ENCODE measurements at places on chromosomes 11 and 22.
A peak's percentile ranks its signal among the peaks of the same experiment; 100 is the strongest.

- no peak for DNase-seq
These were observed 463.1 kb upstream of the FAT3 start for GRCh38 chr11:91761406-91762025.

DNA sequence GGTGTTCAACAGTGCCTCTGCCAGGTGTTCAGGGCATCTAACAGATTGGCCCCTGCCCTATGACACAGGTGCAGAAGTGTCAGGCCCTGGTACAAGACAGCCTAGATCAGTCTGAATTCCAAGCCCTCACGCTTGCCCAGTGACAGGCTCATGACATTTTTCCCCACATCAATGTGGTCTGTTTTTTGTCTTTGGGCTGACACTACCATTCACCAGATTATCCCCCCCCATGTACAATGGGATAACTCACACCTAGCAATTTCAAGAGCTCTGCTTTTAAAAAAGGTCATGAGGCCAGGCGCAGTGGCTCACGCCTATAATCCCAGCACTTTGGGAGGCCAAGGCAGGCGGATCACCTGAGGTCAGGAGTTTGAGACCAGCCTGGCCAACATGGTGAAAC lies 155.5 kb upstream of the PITPNB start:
- no peak for DNase-seq

DNA sequence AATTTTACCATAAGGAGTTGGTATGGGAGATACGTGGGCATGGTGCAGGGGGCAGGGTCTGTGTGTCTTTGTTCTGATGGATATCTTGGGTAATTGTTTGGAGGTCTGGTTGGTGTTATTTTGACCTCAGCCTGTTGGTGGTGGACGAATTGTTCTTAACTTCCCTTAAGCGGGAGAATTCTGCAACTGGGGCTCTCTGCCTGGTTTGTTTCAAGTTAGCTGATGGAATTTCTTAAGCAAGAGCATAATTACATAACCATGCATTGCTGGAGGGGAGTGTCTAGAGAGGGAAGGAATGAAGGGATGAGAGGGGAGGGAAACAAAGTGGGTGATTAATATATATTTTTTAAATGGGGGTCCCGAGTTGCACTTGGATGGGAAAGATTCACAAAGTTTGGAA lies 908.5 kb upstream of the RAG2 start:
- no peak for DNase-seq

DNA sequence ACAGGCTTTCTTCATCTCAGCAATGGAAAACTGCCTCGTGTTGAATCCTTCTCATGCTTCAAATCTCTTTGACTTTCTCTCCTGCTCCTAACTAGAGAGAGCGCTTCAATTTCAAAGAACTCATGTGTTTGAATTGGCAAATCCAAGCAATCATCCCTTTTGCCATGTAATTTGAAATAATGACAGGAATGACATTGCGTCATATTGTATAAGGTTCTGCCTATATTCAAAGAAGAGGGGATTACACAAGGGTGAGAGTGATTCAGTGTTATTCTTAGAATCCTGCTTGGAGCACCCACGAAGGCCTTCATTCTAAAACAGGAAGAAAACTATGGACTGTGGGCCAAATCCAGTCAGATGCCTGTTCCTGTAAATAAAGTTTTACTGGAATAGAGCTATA lies 720.6 kb downstream of the JRKL start:
- DNase-seq: no peak

GRCh38 chr11:60874421-60875365 lies 7.4 kb downstream of the ZP1 start:
- no peak for DNase-seq

- no peak for DNase-seq
These were observed 15.8 kb downstream of the PHLDB1 start for GRCh38 chr11:118623269-118623655.

DNA sequence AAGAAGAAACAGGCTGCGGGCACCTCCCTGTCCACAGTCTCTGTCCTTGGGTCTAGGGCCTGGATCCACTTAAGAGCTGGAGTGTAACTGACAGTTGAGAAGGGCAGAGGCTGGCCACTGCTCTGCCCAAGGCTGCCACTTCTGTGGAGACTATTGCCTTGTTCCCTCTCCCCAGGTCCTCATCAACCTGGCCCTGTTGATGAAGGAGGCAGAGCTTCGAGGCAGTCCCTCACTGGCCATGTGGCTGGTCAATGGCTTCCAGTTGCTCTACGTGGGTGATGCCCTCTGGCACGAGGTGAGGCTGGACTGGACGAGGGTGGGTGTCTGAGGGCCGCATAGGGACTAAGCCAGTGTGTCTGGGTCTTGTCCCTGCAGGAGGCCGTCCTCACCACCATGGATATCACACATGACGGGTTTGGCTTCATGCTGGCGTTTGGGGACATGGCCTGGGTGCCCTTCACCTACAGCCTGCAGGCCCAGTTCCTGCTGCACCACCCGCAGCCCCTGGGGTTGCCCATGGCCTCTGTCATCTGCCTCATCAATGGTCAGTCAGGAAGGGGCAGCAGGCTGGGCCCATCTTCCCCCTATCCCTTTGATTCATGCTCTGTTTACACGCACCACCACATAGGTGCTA lies 2.8 kb downstream of the ZNHIT2 start:
- DNase-seq: no peak

DNA sequence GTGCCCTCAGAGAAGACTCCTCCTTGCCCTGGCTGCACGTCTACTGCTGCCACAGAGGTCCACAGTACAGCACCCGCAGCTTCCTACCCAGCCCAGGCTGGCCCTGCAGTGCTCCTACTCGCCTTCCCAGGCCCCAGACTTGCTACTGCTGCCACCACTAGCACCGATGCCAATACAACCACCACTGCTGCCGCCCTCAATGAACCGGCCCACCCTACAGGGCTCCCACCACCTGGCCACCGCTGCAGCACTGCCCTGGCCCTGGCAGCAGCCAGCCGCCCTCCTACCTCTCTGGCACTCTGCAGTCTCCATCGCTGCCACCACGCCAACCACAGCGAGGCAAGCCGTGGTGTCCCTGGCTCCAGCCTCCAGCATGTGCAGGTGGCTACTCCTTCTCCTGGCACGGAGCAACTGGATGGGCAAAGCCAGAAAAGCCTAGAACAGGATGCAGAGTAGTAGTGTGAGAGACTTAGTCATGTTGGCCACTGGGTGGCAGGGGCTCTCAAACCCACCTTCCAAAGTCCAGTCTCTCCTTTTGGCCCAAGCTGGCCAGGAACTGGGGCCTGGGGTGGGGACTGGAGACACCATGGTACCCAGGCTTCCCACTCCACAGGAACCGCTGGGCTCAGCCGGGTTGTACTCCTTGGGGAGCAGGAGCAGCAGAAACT lies 39.4 kb downstream of the C22orf42 start:
- DNase-seq: no peak

DNA sequence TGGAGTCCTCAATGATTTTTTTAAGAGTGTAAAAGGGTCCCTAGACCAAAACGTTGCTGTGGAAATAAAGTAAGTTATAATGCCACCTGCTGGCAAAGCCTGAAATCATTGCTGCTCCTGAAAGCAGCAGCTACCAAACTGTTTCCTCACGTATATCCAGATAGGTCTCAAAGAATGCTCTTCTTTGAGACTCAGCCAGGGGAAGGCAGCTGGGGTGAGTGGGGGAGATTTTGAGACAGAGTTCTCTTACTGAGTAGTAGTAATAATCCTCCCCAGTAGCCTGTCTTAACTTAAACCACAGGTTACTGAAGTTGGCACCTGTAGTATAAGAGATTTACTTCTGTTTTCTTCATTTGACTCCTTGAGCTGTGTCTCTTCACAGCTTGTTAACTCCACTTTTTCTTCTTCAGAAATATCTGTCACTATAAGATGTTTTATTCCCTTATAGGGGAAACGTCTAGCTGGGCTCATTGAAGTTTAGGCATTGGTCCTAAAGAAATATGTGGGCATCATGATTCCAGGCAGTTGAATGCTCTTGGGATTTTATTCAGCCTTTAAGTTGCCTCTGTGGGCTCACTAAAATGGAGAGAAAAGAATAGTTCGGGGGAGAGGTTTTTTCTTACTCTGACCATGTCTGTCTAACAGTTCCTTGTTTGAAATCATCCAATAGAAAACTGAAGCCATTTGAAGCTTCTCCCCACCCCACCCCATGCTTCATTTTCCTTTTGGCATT lies 77.9 kb downstream of the BTBD10 start:
- DNase-seq: peak; percentile 51

GRCh38 chr11:122853261-122853660 lies 15.0 kb downstream of the CRTAM start:
- no peak for DNase-seq

GRCh38 chr11:34750692-34751405 lies 130.0 kb downstream of the EHF start:
- no peak for DNase-seq

DNA sequence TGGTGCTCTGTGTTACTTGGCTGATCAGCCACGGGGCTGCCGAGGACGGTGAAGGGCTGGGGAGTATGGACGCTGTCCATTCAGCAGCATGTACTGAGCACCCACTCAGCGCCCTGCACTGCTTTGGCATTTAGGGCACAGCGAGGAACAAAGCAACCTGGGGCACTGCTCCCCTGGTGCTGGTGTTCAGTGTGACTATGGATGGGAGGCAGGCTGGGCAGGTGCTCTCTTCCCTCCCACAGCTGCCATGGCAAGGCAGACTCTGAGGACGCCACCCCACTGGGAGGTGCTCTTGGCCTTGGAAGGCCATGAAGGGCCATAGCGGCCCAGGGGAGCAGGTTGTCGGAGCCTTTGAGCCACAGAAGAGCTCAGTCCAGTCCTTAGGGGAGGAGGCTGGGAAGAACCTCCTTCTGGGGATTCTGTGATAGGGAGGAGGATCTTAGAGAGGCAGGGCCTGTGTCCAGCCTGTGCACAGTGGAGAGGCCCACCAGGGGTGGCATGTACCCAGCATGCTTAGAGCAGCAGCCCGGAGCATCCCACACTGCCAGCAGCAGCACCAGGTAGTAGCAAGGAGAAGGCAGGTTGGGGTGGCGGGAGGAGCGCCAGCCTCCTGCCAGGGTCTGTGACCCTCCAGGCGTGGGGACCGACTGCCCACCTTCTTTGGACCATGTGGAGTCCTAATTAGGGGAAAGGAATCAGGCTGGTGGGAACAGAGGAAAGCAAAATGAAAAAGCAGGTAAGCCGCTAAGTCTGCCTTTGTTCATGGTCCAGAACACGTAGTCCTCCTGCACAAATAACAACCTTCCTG lies 141.8 kb downstream of the MPPED1 start:
- no peak for DNase-seq

- no peak for DNase-seq
These were observed 11.7 kb downstream of the NRXN2 start for GRCh38 chr11:64711138-64711955.

DNA sequence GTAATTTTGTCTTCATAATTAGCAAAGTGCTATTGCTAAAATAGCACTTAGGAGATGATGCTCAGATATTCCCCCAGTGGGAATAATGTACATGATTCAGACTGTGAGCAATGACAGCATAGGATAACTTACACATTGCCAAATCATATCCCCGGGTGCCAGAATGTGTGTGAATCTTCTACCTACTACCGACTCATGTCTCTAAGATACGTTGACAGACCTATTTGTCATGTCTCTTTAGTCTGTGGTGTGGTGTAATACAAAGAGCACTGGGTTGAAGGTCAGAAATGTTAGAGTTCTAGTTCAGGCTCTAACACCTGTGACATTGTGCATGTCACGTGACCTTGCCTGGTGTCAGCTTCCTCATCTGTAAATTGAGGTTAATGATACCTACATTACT lies 31.0 kb upstream of the PICALM start:
- DNase-seq: peak; percentile 48

- DNase-seq: no peak
These were observed 2.8 kb upstream of the TMPRSS13 start for GRCh38 chr11:117931971-117932370.

- peak; percentile 70 for DNase-seq
These were observed 769 bp downstream of the MAFF start for GRCh38 chr22:38202437-38203089.

- DNase-seq: no peak
These were observed 75.4 kb downstream of the TRPC6 start for GRCh38 chr11:101508370-101508769.

DNA sequence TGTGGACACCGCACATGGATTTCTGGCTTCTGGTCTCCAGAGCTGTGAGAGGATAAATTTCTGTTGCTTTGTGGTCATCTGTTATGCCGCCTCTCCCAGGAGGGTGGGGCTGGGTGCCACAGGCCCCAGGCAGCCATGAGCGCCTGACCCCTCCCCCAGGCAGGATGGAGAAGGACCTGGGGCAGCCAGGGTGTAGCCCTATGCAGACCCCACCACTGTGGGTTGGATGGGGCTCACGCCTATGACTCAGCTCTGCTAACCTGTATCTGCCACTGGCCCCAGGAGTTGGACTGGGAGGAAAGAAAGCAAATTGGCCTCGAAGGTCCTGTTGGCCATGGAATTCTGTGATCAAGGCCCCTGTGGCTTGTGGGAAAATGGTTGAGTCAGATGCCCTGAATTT lies 1351.1 kb downstream of the BRD1 start:
- DNase-seq: no peak

DNA sequence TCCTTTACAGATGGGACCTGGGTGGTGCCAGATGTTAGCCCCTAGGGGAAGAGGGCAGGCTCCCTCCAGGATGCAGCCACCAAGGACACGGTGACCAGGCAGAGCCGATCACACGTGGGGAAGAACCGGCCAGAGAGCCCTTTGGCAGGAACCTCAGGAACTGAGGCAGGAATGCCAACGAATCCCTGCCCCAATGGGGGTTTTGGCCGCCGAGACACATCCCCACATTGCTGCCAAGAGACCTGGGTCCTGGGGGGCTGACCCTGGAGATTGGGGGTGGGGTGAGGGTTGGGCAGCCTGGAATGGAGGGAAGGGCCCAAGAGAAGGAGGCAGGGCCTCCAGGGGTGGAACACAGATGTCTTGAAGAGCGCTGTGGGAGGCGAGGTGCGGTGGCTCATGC lies 28.7 kb upstream of the LMO1 start:
- DNase-seq: no peak

DNA sequence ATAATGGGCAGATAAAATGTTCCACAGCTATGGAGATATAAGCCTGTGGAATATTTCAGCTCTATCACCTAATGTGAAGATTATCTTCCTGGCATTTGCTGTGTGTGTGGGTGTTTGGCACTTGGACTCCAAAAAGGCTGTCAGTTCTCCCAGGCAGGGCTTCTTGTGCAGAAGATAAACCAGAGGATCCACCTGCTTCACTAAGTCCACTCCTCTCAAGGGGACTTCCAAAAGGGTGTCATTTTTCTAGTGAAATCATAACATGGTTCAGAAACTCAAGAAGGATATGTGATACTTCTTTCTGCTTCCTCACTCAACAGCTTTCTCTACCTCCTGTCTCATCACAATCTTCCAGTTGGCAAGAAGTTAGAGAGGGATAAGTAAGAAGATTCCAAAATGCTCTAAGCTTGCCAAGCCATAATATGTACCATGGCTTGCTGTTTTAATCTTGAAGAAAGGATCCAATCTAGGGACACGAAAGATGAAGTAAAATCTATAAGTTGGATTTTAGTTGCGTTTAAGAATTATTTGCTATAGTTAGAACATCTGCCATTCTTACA lies 206.2 kb upstream of the MTMR2 start:
- no peak for DNase-seq

- DNase-seq: no peak
These were observed 10.5 kb downstream of the CTSC start for GRCh38 chr11:88327061-88327460.
